ENCODE measurements at places on chromosomes 16 and 17.

- no peak for DNase-seq
These were observed 36.2 kb downstream of the RGS9 start for GRCh38 chr17:65173284-65173793.

- peak; percentile 27 for DNase-seq
These were observed 971 bp downstream of the MINK1 start for GRCh38 chr17:4833941-4834680.

- peak; percentile 99 for DNase-seq
These were observed 58.4 kb downstream of the TOM1L2 start for GRCh38 chr17:17913695-17914332.

DNA sequence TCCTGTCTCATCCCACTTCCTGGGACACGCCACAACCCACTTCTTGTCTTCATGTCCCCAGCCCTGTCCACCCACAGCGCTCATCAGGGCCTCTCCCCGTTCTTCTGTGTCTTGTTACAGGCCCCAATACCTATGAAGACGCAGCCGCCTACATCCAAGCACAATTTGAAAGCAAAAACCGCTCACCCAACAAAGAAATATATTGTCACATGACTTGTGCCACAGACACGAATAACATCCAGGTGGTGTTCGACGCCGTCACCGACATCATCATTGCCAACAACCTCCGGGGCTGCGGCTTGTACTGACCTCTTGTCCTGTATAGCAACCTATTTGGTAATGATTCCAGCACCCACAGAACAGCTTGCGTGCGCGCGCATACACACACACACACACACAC, 70.6 kb downstream of the AMFR start:
- no peak for DNase-seq

DNA sequence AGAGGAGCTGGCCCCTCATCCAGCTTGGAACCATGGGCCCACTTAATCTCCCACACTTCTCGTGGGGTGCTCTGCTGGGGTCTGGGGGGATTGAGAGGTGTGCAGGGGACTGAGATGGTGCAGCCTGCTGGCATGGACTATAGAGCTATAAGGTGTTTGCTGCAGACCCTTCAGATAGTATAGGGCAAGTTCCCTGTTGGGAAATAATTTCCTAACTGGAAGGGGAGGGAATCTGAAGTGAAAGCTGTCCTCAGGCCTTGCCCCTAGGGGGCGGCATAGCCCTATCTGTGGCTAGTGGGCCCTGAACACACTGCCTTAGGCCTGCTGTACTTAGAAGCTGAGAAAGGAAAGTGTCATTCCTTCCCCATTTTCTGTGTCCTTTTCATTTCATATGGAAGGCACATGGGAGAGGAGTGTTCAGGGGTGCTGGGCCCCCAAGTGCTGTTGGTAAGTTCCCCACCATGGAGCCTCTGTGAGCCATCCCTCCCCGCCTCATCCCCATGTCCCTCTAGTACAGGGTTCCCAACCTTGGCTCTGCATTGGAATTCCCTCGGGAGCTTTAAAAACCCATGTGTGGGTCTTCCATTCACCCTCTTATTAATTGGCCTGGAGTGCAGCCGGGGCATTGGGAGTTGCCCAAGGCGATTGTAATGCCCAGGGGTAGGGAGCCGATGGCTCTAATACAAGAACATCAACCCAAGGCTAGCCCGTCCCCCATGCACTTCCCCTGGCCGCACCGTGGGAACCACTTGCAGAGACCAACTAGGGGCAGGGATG, 19.7 kb downstream of the GOSR2 start:
- peak; percentile 42 for DNase-seq

DNA sequence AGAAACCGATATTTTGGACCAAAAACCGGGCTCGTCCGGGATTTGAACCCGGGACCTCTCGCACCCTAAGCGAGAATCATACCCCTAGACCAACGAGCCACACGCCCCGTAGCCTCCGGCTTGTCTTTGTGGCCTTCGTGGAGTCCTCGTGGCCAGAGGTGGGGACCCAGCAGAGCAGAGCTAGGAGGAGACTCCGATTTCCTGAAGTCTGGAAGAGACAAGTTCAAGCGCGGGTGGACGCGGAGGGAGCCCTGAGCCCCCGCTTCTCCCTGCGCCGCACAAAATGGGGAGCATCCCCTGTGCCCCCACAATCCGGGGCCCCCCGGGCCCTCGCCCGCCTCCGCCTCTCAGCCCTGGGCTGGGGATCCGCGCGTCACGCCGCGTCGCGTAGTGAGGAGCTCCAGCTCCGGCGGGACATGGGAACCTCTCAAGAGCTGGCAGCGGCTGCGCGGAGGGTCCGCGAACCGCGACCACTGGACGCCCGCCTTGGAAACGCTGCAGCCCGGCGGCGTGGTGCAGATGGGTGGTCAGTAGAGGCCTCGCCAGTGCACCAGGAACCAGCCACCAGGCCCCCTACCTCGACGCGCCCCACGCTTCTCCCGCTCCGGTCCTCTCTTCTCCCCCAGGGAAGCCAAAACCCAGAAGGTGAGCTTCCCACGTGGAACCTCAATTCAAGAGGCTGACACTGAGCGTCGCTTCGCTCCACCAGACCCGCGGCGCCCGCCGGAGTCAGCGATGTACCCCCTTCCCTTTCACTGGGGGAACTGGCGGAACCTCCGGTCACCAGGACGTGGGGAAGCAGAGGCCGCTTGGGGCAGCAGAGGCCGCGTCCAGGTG, 5.2 kb upstream of the OR1F1 start:
- no peak for DNase-seq

GRCh38 chr16:27625050-27625697, 75.2 kb downstream of the KATNIP start:
- DNase-seq, result no peak

GRCh38 chr17:45990886-45991285, 8.2 kb upstream of the STH start:
- DNase-seq, result no peak

- no peak for DNase-seq
These were observed 237.3 kb upstream of the TNRC6C start for GRCh38 chr17:77720946-77721845.

DNA sequence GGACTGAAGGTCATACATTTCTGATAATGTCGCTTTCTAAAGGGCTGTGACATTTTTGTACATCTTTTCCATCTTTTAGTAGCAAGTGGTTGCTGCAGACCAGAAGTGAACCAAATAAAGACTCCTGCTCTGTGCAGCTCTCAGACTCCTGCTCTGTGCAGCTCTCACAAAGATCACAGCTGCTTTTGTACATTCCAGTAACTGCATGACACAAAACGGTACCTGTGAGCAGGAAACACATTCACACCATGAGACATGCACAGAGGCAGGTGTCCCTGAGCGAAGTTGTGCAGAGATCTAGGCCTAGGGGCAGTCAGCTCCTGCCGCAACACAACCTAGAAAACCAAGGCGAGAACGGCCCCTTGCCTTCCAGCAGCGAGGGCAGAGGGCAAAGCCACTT, 67.5 kb downstream of the KLHDC4 start:
- no peak for DNase-seq

GRCh38 chr16:73432850-73433730, 385.2 kb upstream of the ZFHX3 start:
- DNase-seq, result no peak

- DNase-seq, result no peak
These were observed 398.5 kb upstream of the DYNLRB2 start for GRCh38 chr16:80142281-80142680.

DNA sequence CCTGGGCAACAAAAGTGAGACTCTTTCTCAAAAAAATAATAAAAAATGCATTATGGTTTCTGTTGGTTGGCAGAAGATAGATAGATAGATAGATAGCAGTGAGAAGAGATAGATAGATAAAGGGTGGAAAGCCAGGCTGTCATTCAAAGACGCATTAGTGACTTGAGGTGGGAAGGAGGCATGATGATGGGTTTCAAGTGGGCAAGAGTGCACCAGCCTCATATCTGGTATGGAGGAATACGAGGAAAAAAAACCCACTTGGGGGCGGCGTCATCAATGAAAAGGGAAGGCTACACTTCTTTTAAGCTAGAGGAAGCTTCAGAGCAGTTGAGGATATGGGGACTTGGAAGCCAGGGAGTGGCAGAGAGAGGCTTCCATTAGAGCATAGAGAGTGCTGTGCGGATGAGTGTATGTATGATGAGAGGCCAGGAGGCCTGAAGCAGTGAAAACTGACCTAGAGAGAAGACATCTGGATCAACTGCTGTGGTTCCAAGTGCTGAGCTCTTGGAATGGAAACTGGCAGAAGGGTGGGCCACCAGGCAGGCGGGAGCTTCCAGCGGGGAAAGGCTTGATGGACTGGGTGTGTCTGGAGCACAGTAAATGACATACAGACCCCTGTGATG, 31.8 kb downstream of the CEP95 start:
- DNase-seq, result no peak

DNA sequence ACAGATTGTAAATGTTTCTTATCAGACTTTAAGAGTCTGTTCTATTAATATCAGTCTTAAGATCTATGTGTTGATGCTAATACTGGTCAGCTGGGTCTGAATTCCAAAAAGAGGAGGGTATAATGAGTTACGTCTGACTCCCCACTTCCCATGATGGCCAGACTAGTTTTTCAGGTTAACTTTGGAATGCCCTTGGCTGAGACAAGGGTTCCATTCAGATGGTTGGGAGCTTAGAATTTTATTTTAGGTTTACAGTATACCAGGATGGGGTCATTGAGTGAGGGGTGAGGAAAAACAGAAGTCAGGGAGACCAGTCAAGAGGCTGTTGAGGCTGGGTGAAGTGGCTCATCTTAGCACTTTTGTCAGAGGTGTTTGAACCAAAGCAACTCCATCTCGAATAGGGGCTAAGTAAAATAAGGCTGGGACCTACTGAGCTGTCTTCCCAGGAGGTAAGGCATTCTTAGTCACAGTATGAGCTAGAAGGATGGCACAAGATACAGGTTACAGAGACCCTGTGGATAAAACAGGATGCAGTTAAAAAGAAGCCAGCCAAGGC, 2.9 kb upstream of the TMEM231 start:
- DNase-seq, result no peak

GRCh38 chr17:14302431-14303099, 1.7 kb downstream of the HS3ST3B1 start:
- peak; percentile 45 for DNase-seq

DNA sequence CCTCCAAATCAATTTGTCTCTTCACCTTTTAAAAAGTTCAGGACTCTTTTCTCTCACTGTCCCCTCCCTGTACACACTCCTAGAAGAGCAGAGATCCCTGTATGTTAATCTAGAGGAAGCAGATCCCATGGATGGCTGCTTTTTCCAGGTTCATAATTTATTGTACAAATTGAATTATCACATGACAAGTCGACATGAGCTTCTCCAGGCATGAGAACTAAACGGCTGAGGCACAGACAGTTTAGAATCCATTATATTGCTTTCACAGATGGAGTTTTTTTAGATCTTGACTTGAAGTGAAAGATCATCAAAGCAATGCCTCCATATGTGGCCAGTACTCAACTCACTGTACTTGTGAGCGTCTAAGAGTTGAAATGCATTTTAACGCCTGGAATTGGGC, 47.9 kb downstream of the RGS9 start:
- DNase-seq, result no peak

DNA sequence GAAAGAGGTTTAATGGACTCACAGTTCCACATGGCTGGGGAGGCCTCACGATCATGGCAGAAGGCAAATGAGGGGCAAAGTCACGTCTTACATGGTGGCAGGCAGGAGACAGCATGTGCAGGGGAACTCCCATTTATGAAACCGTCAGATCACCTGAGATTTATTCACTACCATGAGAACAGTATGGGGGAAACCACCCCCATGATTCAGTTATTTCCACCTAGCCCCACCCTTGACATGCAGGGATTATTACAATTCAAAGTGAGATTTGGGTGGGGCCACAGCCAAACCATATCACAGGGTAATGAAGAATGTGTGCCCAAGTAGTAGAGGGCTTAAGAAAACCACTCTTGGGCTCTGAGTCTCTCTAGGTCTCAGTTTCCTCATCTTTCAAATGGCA, 85.1 kb downstream of the PRKCB start:
- DNase-seq, result no peak

GRCh38 chr17:39014795-39015545, 47.8 kb upstream of the FBXO47 start:
- DNase-seq, result no peak

DNA sequence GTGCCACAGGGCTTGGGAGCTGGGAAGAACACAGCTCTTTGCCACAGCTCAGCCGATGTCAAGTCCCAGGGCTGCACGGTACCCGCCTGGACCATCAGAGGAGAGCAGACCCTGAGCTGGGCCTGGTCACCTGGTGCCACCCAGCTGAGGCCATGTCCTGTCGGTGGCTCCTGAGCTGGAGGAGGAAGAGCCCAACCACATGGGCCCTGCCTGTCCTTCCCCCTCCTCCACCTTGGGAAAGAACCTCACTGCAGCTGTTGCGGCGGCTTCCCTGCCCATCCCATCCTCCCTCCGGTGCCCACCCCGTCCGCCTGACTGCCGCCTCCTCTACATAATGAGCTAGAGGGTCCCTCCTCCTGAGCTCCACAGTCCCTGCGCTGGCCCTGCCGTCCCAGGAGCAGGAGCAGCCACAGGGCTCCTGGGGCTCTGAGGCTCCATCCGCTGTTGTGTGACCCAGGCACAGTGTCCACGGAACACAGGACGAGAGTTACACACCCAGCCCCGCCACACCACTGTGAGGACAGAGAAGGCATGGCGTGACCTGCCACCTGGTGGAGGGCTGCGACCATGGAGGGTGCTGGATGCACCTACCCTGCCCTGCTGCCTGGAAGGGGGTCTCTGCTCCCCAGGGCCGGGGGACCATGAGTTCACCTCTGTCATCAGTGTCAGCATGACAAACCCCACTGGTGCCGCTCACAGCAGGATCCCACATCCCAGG, 21.4 kb upstream of the CHMP6 start:
- no peak for DNase-seq

- no peak for DNase-seq
These were observed 207.4 kb downstream of the MAF start for GRCh38 chr16:79393127-79393526.

DNA sequence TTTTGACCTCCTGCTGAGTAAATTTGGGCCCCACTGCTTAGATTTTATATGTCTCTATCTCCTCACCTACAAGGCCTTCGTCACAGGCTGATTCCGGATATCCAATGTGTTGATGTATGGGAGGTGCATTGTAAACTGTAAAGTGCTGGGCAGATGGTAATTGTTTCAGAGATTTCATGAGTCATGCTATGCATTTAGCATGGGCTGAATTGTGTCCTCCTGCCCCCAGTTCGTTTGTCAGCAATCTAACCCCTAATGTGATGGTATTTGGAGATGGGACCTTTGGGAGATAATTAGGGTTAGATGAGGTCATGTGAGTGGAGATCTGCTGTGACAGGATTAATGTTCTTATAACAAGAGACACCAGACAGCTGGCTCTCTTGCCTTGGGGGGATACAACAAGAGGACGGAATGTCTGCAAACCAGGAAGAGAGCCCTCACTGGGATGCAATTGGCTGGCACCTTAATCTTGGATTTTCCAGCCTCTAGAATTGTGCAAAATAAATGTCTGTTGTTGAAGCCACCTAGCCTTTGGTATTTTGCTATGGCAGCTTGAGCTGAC, 101.8 kb upstream of the NLRP1 start:
- DNase-seq, result no peak

Measured in SHP77 treated with DMSO at 0.1 percent for 48 hours (cell line).